ENCODE measurements at places on chromosomes 16 and 17.

- H3K36me3 ChIP-seq, result no peaks in the 10 kb centered on the region
- H3K27me3 ChIP-seq, result no peaks in the 10 kb centered on the region
- H3K4me1 ChIP-seq, result no peaks in the 10 kb centered on the region
- no peak for DNase-seq
- H3K4me3 ChIP-seq, result no peak overlapping the region
These were observed 16.1 kb upstream of the ABCA5 start for GRCh38 chr17:69342896-69343644.

DNA sequence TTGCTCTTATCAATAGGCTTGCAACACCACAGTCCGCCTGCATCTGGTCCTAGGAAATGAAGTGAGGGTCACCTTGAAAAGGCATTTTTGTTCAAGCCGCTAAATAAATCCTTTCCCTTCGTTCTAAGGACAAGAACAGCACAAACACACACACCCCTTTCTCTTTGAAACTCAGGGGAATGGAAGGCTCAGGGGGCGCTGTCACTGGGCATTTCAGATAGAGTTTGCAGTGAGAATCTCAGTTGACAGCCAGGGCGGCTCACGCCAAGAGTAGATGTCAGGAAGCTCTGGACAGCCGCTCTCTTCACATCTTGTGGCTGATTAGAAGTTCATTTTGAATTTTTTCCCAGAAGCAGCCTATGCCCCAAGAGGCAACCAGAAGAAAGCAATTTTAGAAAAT is 39.8 kb downstream of the ABAT start:
- no peak overlapping the region for H3K27ac ChIP-seq
- H3K4me1 ChIP-seq, result no peaks in the 10 kb centered on the region
- H3K36me3 ChIP-seq, result no peaks in the 10 kb centered on the region
- H3K4me3 ChIP-seq, result no peak overlapping the region
- H3K27me3 ChIP-seq, result no peaks in the 10 kb centered on the region
- DNase-seq, result no peak

- no peak overlapping the region for H3K27ac ChIP-seq
- H3K36me3 ChIP-seq, result no peaks in the 10 kb centered on the region
- no peak for DNase-seq
- no peak overlapping the region for H3K4me3 ChIP-seq
- no peaks in the 10 kb centered on the region for H3K27me3 ChIP-seq
These were observed 1324.9 kb upstream of the CDH8 start for GRCh38 chr16:63361032-63361624.

DNA sequence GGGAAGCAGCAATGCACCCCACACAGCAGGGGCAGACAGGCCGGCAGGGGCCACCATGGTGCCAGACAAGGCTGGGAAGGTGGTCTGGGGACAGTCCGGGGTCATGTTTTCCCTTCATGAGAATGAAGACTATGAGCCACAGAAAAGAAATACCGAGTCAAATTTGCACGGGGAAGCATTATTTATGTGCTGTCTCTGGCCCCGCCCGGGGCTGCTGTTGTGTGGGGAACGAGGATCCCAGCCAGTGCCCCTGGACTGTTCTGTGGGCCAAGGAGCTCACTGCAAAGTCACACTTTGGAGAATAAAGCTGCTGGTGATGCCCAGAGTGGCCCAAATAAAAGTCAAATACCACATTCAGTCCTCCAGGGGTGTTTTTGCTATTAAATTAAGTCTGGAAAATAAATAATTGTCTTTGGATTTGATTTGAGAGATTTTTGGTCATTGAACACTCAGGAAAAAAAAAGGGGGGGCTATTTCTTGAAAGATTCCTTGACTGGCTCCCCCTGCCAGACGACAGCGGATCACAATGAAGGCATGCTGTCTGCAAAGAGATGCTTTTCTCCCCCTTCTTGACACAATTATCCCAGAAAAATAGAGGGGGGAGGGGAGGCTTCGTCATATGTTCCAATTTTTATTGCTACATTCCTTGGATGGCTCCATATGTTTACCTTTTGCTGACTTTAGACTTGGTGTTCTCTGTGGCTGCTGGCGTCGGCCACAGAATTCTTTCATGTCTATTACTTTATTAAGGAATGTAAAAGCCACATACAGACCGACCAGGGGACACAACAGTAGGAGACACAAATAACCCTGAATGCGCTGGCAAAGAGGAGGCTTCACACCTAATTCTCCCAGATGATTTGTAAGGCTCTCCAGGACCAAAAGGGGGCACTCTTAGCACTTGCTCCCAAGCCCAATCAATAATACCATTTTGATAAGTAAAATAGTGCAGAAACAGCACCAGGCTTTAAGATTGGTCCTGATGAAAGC is 27.1 kb upstream of the ANKFN1 start:
- H3K27ac ChIP-seq, result no peak overlapping the region
- no peak overlapping the region for H3K4me3 ChIP-seq
- H3K4me1 ChIP-seq, result no peaks in the 10 kb centered on the region
- no peaks in the 10 kb centered on the region for H3K36me3 ChIP-seq
- no peaks in the 10 kb centered on the region for H3K27me3 ChIP-seq

- no peak overlapping the region for H3K27ac ChIP-seq
- no peak overlapping the region for H3K4me3 ChIP-seq
- H3K27me3 ChIP-seq, result no peaks in the 10 kb centered on the region
- no peak for DNase-seq
These were observed 670 bp upstream of the CTF1 start for GRCh38 chr16:30895627-30896260.

DNA sequence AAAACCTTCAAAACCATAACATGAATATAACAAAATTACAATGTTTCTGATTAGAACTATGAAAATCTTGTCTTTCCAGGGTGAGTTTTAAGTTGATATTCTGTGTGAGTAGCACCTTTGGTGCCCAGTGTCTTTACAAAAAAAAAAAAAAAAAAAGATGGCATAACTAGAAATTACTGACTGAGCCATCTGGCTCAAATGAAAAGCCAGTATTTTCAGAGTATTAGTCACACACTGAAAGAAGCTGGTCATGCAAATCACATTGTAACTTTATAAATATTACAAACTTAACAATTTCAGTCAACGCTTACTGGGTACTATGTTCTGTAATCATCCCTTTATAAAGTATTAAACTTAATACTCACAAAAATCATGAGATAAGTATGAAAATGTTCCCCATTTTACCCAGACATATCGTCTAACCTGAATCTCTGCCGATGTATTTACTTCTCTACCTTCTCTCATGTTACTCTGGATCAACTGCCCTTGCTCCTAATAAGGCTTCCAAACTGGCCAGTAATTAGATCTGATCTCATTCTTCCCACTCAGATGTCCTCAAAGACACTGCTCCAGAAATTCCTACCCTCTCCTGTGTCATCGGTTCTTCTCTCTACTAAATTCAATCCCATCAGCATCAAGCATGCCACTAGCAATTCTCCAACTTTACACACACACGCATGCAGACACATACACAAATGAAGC is 25.4 kb downstream of the UBE2G1 start:
- no peaks in the 10 kb centered on the region for H3K27me3 ChIP-seq
- H3K27ac ChIP-seq, result no peak overlapping the region
- peaks cover 4% of the 10 kb centered on the region for H3K4me1 ChIP-seq

Measured in effector memory CD4-positive, alpha-beta T cell (primary cell).